Muscle of arm (tissue), 14 donors: ENCODE measurements at places on chromosomes 3 and 15.

GRCh38 chr15:68792901-68793766, 27.6 kb downstream of the ANP32A start:
- DNase-seq = no peak

GRCh38 chr15:38528294-38528693, 36.3 kb downstream of the RASGRP1 start:
- DNase-seq = no peak

DNA sequence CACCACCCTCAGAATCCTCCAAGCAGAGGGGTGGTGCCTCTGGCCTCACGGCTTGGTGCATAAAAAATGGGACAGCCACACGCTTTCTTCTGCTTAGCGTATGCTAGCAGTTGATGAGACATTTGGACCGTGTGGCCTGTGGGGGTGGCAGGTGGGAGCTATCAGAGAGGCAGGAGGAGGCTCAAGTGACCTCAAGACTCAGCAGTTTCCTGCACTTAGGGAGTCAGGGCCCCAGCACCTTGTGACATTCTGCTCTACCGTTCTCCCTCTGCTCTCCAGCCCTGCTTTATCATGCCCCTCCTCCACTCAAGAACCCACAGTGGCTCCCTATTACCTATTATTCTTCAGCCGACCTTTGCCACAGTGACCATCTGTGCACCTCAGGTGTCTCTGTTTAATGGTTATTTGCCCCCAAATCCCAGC, 41.0 kb upstream of the CGNL1 start:
- DNase-seq = no peak

GRCh38 chr3:127141921-127142730, 50.8 kb upstream of the PRR23E start:
- DNase-seq = no peak

DNA sequence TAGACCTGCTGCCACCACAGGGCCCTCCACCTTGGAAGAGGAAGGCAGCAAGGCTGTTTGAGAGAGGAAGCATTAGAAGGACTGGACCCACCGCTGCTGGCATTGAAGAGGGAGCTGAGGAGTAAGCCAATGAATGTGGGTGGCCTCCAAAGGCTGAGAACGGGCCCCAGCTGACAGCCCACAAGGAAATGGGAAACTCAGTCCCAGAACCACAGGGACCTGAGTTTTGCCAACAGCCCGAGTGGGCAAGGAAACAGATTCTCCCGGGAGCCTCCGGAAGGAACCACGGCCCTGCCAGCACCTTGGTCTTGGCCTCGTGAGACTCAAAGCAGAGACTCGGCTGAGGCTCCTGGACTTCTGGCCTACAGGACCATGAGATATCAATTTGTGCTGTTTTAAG, 95.4 kb upstream of the SNRPA1 start:
- DNase-seq = no peak

DNA sequence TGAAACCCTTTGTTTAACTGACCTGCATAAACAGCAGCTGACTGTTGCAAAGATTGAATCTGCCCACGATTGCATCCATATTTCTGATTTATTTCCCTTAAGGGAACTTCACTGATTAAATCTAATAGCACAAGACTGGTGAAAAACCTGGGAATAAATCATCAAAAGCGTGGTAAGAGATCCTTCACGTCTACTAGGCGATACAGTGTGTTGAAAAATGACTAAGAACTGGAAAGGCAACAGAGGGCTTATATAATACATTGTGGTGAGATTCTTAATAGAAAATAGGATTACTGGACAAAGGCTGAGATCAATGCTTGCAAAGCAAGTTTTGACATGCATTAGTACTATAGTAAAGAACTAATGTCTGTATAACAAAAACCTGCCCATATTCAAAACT, 49.0 kb downstream of the POLQ start:
- no peak for DNase-seq

DNA sequence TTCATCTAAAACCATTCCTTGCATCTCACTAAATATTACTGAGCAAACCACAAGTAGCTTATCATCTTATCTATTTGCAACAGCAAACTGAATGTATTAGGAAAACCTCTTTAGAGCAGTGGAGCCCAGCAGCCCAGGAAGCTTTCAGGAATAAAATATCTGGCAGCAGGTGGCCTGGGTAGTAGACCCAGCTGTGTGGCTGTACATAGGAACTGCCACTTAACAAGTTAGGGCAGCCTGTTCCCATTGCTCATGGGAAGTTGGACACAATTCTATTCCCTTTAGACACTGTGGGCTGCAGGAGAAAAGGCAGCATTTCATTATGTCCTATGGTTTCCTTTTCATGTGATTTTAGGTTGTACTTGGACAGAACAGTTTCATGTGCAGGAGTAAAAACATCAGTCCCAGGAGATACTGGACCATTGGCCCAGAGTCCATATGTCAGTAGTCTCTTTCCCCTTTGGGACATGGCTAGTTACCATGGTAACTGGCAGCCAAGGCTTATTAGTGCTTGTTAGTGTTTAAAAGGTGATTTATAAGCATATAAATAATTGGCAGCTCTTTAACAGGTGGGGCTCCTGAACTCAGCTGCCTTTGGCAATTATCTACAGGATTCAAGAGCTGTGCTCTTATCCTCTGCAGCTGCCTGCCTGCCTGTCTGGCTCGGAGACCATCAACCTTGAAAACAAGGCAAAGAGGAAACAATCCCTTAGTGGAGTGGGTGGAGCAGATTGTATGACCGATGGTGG, 28.9 kb upstream of the LSAMP start:
- no peak for DNase-seq

GRCh38 chr3:176219970-176220369, 977.3 kb downstream of the TBL1XR1 start:
- no peak for DNase-seq

GRCh38 chr3:60333710-60334109, 917.5 kb downstream of the FHIT start:
- no peak for DNase-seq
